ENCODE measurements at places on chromosomes 12 and 14. TPM values are rescaled to one million over a fixed set of nuclear protein-coding genes. Genes with fewer than 3 reads are reported as not detected.

DAZAP2 gene
- total RNA-seq: 153 TPM

MANSC4 gene
- not detected for total RNA-seq

HELB gene
- 2.3 TPM for total RNA-seq

PCNX4 gene
- 159 TPM for total RNA-seq

IFNG gene
- not detected for total RNA-seq

CFL2 gene
- 143 TPM for total RNA-seq

MBD6 gene
- 63.3 TPM for total RNA-seq

FAR2 gene
- total RNA-seq: 1.5 TPM

IL25 gene
- total RNA-seq: not detected

LRFN5 gene
- total RNA-seq: not detected

LALBA gene
- not detected for total RNA-seq

PTPRB gene
- total RNA-seq: 4.5 TPM

OTX2 gene
- not detected for total RNA-seq

ERC1 gene
- total RNA-seq: 27.6 TPM

AKAP6 gene
- 3.8 TPM for total RNA-seq

BBOF1 gene
- 10.2 TPM for total RNA-seq

TAS2R9 gene
- not detected for total RNA-seq

NCOR2 gene
- total RNA-seq: 44.3 TPM

PMCH gene
- not detected for total RNA-seq

LGR5 gene
- not detected for total RNA-seq

RIC8B gene
- total RNA-seq: 14.0 TPM
